ENCODE measurements at places on chromosomes 13 and 19.

DNA sequence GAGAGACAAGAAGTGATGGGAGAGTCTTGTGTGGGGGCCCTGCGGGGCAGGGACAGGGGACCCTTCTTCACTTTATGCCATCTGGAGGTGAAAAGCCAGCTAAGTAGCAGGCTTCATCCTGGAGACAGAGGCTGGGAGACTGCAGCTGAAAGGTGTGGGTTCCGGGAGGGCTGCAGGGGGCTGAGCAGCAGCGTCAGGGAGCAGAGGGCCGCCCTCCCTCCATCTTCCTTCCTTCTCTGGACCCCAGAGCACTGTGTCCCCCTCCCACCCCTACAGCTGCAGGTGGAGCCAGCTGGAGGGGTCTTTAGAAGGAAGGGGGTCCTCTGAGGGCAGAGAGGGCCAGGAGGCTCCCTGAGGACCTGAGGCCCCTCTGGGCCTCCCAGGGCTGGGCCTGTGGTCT lies 96.6 kb downstream of the WTIP start:
- no peak for DNase-seq

DNA sequence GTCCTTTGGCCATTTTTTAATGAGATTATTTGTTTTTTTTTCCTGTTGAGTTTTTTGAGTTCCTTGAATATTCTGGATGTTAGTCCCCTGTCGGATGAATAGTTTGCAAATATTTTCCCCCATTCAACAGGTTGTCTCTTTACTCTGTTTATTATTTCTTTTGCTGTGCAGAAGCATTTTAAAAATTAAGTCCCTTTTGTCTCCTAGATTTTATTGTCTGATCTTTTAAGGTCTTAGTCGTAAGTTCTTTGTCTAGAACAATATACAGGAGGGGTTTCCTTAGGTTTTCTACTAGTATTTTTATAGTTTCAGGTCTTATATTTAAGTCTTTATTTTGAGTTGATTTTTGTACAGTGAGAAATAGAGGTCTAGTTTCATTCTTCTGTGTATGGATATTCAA lies 284.4 kb downstream of the GPC6 start:
- DNase-seq: no peak

GRCh38 chr19:16284505-16284904 lies 40.1 kb upstream of the KLF2 start:
- DNase-seq: no peak

DNA sequence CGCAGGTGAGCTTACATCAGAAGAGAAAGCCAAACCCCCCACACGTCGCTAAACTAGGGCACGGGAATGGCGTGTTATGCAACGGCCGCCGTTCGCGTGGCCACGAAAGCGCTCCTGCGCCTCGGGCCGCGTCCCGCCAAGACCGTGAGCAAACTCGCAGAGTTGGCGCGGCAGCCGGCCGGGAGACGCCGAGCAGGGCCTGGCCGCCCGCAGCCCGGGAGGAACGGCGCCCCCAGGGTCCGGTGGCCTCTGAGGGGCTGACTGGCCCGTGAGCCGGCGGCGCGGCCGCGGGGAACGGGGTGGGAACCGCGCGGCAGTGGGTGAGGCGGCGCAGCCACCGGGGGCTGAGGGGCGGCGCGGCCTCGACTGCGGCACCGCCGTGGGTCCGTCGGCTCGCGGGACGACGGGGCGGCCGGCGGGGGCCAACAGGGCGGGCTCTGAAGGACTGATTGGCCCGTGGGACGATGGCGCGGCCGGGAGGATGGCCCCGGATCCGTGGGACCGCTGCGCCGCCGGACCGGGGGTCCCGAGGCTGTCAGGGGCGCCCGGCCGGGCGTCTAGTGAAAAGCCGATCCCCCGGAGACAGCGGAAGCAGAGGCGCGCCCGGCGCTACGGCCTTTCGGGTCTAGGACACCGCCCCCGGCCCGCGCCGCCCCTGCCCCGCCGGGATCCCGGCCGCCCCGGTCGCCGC lies 903 bp downstream of the LATS2 start:
- no peak for DNase-seq

DNA sequence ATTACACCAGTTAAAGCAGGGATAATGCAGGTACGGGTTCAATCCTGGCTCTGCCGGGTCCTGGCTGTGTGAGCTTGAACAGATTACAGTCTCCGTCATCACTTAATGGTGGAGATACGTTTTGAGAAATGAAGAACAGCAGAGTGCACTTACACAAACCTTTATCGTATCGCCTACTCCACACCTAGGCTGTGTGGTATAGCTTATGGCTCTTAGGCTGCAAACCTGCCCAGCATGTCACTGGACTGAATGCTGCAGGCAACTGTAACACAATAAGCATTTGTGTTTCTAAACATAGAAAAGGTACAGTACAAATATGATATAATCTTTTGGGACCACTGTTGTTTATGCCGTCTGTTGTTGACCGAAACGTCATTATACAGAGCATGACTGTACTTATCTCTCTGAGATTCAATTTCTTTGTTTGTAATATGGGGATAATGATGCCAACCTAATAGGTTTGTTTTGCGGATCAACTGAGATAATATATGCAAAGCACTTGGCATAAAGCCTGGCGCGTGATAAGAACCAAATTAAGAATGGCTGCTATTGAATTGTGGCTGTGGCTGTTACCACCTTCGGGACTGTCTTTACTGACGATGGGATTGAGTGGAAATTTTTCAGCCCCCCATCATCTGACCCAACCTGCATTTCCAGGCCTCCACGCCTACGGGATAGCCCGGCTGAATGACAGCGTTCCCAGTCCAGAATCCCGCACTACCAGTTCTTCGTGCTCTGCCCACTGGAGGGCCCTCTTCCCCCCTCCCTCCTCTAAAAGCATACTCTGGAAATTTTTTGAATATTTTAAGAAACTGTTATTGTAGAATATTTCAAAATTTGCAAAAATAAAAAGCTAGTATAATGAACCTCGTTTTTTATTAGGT lies 11.2 kb downstream of the KRTDAP start:
- no peak for DNase-seq

DNA sequence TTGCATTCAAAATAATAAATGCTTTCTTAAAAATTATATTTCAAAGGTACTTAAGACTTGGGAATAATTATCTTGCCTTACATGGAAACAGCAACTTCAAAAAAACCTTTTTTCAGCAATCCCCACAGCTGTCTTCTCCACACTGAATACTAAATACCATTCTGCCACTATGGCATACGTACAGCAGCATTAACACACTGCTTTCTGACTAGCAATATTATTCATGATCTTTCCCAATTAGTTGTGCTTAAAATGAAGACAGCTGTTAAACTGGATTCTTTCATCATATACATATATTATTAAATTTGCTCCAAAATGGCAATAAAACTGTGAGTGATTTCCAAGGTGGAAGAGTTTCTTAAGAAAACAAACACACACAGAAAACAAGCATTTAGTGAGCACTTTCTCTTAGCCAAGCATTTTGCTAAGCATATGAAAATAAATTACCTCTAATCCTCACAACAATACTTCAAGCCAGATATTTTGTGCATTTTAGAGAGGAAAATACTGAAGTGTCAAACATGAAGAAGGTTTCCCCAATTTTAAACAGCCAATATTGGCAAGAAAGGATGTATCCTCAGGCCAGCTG lies 609.5 kb downstream of the SLITRK1 start:
- no peak for DNase-seq
